Muscle of arm (tissue), 14 donors: ENCODE measurements at places on chromosomes 6 and 20.
A peak's percentile ranks its signal among the peaks of the same experiment; 100 is the strongest.

GRCh38 chr6:163949431-163949830 is 534.9 kb downstream of the QKI start:
- no peak for DNase-seq

DNA sequence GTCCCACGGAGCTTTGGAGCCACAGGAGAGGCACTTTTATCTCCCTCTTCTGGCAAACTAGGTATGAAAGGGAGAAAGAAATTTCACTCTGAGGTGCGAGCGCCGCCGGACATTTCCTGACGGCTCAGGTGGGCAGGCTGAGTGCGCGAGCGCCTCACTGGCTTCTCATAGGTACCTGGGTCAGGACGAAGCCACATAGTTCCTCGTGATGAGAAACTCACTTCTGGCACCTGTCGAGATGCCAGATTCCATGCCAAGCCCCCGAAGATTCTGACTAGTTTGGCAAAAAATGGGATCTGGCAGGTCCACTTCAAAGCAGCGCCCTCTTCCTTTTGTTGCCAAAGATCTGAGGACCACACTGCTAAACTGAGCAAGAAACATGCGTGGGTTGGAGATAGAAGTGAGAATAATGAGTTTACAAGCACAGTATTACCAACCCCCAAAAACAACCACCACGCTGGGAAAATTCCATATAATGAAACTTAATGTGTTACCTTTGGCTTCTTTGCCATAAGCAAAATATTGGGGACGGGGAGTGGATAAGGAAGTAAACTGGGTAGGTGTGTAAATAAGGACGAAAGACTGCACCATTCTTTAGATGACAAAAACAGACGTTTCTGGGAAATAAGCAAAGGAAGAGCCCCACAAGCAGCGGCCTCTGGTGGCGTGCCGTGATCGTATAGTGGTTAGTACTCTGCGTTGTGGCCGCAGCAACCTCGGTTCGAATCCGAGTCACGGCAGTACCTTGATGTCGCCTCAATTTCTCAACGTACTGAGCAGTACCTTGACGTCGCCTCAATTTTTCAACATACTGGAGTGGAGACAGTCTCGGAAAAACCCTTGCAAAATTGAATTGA is 89.8 kb upstream of the PRSS16 start:
- DNase-seq: peak; percentile 59

DNA sequence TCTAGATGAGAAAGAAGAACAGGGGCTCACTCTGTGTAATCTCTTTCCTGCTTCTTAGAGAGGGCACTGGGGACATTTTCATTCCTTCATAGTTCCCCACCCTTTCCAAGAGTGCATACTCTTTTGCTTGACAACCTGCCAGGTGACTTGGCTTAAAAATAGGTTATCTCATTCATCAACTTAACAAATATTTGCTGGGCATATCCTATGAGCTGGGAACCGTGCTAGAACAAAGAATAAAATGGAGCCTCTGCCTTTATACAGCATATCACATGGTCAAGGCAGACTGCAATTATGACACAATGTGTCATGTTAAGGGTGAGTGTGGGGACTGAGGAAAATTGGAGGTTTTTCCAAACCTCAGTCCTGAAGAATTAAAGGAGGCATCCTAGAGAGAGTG is 209.8 kb upstream of the FOXA2 start:
- DNase-seq: no peak

DNA sequence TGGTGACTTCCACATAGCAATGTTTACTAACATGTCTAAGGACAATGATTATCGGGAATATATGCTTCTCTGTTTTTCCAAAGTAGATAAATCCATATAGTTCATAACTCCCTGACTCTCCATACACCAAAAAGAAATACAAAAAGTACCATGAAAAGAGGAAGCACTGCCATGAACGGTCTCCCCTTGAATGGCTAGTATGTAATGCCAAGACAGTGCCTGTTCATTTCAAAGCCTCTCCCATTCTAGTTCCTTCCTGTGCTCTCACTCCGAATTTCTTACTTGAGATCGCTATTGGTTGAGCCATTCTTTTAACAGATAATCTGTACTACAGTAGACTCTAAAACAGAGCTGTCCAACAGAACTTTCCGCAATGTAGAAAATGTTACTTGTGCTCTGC is 54.8 kb upstream of the EDN1 start:
- DNase-seq: no peak

DNA sequence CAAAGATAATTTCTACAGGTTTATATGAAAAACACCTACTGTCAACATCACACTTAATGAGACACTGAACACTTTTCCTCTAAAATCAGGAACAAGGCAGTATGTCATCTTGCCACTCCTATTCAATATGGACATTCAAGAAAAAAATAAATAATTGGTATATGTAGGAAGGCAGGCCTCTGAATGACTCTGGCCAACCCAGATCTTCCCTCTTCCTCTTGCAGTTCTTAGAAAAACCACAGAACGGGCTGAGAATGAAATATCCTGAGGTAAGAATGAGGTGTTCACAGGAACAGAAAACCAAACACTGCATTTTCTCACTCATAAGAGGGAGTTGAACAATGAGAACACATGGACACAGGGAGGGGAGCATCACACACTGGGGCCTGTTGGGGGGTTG is 1207.2 kb upstream of the CITED2 start:
- DNase-seq: no peak

DNA sequence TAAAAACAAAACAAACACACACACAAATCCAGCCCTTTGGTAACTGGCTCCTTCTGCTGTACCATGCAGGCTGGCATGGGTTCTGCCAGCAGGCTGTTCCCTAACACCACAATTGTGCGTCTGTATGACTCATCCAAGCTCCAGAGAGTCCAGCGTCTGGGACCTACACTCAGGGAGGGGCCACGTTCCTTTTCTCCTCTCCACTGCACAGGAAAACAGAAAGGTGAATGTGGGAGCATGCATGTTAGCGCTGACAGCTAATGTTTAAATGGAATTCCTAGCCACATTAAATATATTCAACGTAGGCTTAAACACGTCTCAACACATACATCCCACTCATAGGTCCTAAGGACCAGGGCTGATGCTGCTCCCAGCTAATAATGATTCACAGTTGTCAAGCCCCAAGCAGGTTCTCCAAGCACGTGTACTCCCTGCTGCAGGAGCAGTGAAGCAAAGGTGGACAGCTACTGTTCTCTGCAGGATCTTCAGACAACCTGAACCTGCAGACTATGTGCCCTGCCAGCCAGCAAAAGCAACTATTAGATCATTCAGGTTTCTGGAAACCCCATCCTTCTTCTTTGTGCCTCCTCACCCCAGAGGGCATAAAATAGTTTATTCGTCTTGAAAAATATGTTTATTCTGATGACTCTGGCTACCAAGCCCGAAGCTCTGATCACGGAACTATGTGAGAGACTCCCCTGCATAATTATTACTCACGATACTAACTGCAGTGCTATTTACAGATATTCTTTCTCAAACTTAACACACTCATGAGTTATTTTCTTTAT is 20.9 kb downstream of the MAP1LC3A start:
- no peak for DNase-seq

DNA sequence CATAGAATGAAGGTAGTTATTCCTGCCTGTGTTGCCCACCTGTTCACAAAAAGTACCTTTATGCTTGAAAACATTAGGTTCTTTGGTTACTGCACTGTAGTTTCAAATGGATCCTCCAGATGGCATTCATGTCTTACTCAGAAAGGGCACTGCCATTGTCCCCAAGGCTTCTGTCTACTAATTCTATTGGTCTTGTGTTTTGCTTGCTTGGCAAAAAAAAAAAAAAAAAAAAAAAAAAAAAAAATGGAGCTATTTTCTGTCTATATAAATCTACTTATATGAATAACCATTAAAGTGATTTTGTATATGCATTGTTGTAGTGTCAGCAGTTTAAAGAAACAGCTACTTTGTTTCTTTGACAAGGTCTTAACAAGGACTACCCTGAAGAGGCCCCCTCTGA is 12.7 kb upstream of the EFHC1 start:
- no peak for DNase-seq

GRCh38 chr6:4775494-4776130 is 592 bp upstream of the CDYL start:
- DNase-seq: peak; percentile 55

- no peak for DNase-seq
Measured at GRCh38 chr6:9527679-9528286, 887.1 kb downstream of the TFAP2A start.

- DNase-seq: no peak
Measured at GRCh38 chr20:53778041-53778516, 184.4 kb upstream of the ZNF217 start.

DNA sequence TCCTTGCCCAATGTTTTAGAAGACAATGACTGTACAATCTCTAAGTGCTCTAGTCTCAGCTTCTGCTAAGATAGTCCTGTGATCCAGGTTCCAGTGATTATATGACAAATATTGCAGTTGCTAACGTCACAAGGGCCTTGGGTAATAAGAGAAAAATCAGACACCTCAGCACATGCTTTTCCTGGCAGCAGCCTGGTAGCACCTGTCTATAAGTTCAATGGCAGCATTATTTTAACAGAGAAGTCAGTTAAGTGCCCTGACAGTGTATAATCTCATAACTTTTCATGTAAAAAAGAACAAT is 121.3 kb upstream of the BCLAF1 start:
- no peak for DNase-seq

- DNase-seq: no peak
Measured at GRCh38 chr20:46129955-46130481, 11.9 kb downstream of the CD40 start.

GRCh38 chr20:52992632-52993031 is 20.5 kb downstream of the TSHZ2 start:
- DNase-seq: peak; percentile 46

GRCh38 chr20:41671143-41671542 is 53.0 kb upstream of the CHD6 start:
- DNase-seq: no peak

GRCh38 chr6:101226677-101227135 is 166.8 kb upstream of the GRIK2 start:
- DNase-seq: no peak

GRCh38 chr20:58344741-58345140 is 35.2 kb downstream of the RAB22A start:
- DNase-seq: no peak

GRCh38 chr6:116648156-116648555 is 20.4 kb downstream of the ZUP1 start:
- no peak for DNase-seq

DNA sequence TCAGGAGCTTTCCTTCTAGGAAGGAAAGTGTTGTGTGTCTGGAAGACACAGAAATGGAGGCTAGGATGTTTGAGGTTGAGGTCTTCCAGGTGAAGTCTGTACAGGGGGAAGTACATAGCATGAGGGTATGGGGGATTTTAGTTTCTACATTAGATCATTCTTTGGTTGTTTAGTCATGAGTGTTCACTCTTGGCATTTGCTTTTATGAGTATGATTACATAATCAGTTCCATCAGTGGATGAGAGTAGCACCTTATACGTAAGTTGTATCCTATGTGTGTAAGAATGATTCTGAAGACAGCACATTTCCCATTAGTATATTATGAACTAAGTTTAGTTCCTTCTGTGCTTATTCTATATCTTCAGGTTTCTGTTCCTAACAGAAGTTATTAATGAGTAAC is 1.9 kb downstream of the CDYL start:
- DNase-seq: no peak

DNA sequence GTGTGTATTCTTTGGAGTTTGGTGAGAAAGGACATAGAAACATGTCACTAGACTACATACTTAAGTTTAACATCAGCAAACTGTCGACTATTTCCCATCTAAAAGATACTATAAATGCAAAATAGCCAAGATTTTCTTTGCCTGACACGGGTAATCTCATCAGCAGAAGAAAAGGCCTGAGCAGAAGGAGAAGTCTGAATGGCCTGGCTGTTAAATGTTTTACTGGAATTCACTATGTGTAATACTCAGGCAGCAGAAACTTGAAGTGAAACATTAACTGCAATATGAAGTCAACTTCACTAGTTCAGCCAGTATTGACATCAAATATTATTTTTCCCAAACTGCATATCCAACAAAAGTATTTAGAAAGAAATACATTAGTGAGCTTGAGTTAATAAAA is 6.4 kb upstream of the DSE start:
- no peak for DNase-seq

DNA sequence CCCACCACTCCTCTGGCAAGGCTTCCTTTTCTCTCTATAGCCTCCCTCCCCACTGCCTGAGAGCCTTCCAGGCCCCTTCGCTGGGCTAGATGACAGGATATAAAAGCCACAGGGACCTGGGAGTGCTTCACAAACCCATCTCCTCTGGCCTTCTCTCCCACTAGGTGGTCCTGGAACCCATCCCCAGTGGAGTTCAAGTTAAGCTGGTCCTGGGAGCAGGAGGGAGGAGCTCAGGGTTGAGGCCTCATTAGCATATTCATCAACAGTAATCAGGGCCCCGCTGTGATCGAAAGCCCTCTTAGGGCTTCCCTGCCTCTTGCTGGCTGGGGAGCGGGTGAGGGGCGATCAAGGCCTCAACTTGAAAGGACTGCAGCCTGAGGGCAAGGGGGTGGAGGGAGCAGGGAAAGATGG is 9.1 kb downstream of the EBF4 start:
- no peak for DNase-seq

DNA sequence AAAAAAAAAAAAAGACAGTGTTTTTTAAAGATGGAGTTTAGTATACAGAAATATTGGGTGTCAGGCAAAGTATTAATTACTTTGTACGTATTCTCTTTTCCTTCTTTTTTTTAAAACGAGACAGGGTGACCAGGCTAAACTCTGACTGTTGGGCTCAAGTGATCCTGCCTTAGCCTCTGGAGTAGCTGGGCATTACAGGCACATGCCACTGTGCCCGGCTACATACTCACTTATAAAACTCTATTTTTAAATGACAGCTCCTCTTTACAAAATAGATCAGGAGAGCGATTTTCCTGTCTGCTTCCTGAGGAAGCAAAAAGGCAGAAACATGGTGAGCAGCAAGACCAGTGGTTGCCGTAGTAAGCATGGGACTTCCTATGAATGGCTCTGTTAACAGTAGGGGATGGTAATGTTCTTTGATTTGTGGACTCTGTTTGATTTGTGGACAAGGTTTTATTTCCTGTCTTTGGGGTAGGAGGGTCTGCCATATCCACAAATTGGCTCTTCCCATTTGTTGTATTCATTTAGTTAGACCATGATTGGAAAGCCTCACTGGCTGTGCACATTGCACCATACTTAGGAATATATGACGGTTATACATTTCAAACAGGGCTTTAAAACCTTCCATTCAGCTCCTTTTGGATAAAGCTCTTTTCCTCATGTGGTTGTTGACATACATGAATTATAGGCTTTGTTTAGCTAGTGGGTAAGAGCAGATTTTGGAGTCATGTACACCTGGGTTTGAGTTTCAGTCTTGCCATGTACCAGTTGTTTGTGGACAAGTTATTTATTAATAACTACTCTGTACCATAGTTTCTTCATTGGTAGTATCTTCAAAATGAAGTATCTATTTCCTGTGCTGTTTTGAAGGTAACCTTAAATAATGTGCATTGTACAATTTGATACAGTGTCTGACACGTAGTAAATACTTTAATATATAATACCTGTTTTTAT is 45.1 kb downstream of the PTPRA start:
- DNase-seq: no peak

- DNase-seq: no peak
Measured at GRCh38 chr6:163729127-163729872, 314.8 kb downstream of the QKI start.

DNA sequence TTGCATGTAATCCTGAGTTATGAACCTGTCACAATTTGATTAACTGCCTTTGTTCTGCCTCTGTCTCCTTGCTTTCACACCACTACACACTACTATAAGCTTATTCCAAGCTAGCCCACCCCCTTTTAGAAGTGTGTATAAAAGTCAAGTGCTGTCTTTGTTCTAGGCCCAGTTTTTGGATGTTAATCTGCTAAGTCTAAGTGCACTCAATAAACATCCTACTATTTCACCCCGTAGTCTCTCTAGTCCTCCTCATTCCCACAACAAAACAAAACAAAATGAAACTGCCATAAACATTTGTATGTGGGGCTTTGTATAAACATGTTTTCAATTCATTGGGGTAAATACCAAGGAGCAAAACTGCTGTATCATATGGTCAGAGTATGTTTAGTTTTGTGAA is 16.1 kb upstream of the SPACA1 start:
- DNase-seq: no peak
